ENCODE measurements at places on chromosomes 7 and 10.

DNA sequence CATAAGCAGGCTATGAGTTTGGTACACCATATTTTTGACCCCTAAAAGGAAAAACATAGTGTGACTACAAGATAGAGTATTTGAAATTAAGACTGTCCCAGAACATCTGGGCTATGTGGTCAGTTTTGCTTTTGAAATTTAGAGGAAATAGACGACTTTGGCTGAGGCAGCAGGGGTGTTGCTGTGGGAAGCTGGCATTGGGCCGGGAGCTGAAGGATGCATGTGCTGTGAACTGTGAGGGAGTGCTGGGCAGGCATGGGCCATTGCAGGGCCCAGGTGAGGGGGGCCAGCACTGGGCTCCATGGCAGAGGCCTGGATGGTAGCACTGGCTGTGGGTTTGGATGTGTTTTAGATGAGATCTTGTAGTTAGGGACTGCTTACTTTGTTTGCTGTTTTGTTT is 168.3 kb downstream of the BMPER start:
- DNase-seq: no peak

DNA sequence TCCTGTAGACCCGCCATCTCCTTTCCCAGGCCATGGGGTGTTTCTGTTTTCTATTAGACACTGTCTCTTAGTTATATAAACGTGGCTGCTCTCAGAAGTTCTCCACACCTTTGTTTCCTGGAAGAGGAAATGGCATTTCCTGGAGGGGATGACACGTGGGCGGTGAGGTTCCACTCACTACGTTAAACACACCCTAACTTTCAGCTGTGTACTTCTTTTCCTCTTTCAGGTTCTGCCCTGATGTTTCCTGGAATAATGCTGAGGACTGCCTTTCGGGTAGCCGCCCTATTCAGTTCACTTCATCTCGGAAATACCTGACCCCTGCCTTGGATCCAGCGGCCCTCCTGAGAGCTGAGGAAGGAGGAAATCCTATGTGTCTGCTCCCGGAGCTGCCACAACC is 3.4 kb upstream of the PRKCQ start:
- no peak for DNase-seq

GRCh38 chr10:68501691-68502090 is 25.6 kb downstream of the SLC25A16 start:
- DNase-seq: no peak

DNA sequence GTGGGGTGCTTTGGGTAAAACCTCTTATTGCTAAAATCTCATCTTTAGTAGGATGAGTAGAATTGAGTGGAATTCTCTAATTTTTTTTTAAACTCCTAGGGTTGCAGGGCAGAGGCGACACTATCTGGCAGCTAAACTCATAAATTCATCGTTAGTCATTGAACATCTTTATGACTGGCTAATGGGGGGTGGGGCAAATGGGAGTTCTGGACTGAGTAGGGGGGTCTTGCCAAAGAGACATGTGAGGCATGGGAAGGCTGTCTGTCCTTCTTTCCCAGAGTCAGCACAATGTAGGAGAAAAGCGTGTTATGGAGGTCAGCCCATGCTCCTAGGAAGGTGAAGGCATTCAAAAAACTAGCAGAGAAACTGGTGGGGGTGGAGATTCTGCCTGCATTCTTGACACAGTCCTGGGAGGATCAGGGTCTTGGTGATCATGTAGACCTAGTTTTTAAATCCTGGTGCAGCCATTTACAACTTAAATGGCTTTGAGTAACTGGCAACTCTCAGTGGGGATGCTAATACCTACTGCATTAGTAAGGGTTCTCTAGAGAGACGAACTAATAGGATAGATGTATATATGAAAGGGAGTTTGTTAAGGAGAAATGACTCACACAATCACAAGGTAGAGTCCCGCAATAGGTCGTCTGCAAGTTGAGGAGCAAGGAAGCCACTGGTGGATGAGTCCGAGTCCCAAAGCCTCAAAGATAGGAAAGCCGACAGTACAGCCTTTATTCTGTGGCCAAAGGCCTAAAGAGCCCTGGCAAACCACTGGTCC is 47.7 kb downstream of the EMX2 start:
- no peak for DNase-seq

DNA sequence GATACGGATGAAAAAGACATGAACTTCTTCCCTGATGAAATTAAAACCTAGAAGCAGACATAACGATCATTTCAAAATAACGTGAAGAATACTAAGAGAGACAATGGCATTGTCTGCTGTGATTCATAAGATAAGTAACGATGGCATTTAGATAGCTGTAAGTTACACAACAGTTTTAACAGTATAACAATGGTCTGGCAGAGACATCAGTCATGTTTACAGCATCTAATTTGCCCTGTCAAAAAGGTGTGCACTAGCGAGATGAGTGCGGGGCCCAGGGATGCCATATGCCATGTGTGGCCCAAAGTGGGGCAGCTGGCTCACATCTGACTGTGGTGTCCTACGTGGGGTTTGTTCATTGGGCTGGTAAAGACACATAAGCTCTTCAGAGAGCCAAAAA is 55.7 kb upstream of the RHEB start:
- DNase-seq: no peak

GRCh38 chr10:102627736-102628293 is 16.5 kb upstream of the TRIM8 start:
- no peak for DNase-seq

DNA sequence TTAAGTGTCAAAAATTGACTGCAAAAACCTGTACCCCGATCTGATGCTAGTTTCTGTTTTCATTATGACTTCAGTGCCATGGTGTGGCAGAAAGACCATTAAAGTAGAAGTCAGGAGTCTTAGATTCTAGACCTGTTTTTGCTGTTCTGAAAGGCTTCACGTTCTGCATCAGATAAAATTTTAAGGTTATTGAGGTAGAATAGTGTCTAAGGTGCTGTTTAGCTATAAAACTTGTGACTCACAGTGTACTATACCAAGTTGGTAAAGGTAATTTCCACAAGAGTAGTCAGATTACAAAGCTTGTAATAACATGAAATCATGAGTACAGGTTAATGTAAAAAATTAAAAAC is 38.6 kb downstream of the ZNRF2 start:
- no peak for DNase-seq

GRCh38 chr7:96676919-96677318 is 32.7 kb downstream of the SEM1 start:
- no peak for DNase-seq

DNA sequence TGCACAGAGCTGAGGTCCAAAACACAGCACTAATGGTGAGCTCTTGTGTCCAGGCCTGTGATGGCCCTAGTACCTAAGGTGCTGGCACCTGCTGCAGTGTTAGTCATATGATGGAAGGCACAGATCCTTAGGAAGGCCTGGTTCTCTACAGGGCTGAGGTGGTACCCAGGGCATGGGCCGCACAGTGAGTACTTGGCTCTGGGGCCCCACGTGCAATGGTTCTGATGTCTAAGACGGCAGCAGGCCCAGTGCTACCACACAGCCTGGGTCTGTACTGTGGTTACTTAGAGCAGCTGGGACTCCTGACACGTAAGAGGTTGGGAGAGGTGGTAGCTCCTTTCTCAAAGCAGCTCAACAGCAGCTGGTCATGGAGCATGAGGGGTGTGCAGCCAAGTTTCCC is 70.6 kb upstream of the MAGI2 start:
- no peak for DNase-seq

DNA sequence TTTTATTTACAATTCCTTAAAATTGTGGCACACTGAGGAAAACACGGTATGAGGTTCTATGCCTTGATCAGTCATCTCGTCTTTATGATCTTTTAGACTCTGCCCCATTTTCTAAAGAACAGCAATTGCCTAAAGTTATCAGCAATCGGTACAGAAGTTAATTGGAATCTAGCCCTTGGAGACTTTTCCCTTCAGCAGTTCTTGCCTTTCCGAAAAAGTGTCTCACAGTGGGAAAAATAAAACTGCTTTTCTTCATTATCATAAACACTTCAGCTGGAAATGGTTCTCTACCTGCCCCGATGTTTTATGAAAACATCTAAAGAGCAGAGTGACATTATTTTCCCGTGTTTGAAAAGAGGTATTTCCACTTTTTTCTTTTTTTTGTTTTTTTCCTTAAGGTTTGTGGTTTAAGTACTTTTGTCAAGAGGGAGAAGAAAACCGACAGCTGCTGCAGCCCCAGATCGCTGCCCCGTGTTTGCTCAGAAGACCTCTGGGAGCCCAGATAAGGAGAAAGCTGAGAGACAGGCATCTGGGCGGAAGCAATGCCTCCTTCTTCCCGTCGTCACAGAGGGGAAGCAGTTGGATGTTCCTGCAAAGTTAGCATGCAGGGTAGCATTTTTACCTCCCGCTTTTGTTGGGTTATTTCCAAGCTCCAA is 149.7 kb downstream of the FRMD4A start:
- no peak for DNase-seq

GRCh38 chr7:22896917-22897316 is 74.3 kb upstream of the TOMM7 start:
- no peak for DNase-seq

GRCh38 chr7:107918948-107919347 is 28.0 kb downstream of the DLD start:
- DNase-seq: no peak

DNA sequence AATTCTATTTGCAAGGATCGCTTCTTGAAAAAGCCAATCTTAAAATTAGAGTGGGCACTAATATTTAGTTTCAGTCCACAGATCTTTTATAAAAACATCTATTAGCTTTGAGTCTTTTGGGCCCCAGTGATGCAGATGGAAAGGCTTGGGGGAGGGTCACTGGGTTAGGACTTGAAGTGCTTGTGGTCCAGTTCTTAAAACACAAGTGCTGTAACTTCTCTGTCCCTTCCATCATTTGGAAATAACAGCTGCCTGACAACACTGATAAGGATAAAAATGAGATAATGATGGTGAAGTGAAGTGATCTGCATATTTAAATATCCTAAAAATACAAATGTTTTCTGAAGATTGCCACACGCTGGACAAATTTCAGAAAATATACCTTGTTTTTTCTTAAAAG is 37.1 kb upstream of the ZRANB1 start:
- DNase-seq: no peak

DNA sequence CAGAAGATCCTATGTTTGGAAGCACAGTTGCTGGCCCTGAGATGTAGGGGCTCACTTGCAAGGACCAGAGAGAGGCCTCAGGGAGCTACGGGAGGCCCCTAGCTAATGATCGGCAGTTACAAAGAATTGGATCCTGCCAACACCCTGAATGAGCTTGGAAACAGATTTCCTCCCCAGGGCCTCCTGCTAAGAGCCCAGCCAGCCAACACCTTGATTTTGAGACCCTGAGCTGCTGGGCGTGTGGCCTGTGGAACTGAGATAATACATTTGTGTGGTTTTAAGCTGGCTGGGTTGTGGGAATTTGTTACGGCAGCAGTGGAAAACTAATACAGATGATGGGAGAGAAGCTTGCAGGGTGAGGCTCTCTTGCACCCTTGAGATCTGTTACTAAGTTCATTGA is 3.9 kb downstream of the DOCK1 start:
- no peak for DNase-seq

DNA sequence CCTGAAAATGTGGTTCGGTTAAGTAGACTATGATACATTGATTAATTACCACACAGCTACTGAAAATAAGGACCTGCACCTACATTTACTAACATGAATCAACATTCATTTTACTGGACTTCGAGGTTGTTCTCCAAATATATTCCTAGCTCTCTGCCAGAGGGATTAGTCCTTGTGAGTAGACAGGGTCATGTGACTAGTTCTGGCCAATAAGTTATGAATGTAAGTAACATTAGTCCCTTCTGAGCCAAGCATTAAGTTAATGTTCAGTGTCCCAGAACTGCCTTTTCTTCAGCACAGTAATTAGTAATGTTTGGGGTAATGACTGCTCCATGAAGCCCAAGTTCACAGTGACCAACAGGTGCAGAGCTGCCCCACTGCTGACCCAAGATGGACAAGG is 9.2 kb downstream of the ITIH5 start:
- no peak for DNase-seq

- DNase-seq: no peak
Observed at GRCh38 chr10:43186150-43186549, 47.9 kb downstream of the CSGALNACT2 start.

GRCh38 chr10:11319990-11320602 is 291.4 kb downstream of the USP6NL start:
- DNase-seq: no peak
